ENCODE measurements at places on chromosomes 7 and 10.

DNA sequence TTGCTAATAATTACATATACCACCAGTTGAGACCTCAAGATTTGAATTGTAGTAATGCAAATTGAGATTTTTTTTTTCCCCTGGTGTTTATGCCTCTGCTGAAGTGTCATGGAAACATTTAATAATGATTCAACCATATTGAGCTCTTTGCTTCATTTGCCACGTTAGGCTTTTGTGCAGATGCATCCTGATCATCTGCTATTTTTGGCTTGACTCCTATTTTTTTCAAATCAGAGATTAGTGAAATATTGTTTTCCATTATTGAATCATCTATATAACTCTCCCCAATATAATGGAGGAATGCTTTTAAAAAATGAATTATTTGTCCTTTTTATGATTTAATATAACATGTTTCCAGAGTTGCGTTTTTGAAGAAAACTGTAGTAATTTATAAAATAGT lies 115.1 kb downstream of the SRI start:
- no peak for DNase-seq

GRCh38 chr10:132400547-132401151 lies 3.6 kb downstream of the PWWP2B start:
- no peak for DNase-seq

DNA sequence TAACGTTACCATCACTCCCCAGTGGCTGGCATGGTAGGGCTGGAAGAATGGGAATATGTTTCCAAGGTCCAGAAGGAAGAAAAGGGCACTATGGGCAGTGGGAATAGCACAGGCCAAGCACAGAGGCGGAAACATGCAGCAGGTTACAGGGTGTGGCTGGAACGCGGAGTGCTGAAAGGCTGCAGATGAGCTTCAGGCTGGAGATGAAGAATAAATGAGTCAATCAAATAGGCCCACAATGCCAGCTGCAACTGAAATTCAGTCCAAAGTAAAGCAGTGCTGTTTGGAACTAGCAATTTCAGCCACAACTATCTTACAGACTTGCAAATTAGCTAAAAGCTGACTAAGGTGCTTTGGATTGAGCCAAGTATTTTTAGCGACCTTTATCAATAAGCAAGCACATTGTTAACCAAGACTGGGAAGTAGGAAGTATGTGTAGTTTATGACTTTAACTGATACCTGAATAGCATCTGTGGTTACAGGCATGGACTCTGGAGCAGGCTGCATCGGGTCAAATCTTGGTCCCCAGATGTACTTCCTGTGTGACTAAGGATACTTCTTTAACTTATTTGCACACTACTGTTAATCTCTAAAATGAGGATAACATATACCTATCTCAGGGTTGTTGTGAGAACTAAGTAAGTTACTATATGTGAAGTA lies 77.5 kb upstream of the CTTNBP2 start:
- no peak for DNase-seq

- DNase-seq = no peak
These were observed 93.4 kb downstream of the POLL start for GRCh38 chr10:101494650-101495049.

GRCh38 chr7:64881461-64882287 lies 21.4 kb upstream of the ZNF273 start:
- DNase-seq = no peak

DNA sequence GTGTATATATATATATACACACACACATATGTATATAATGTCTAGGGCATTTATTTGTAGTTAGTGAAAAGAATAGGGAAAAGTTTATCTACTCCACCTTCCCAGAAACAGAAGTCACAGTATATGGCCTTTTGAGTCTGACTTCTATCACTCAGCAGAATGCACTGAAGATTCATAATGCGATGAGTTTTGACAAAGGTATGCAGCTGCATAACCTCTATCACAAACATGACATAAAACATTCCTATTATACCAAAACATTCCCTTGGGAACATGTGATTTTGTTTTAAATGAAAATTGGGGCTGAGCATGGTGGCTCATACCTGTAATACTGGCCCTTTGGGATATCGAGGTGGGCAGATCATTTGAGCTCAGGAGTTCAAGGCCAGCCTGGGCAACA lies 137.3 kb upstream of the EEPD1 start:
- DNase-seq = no peak

DNA sequence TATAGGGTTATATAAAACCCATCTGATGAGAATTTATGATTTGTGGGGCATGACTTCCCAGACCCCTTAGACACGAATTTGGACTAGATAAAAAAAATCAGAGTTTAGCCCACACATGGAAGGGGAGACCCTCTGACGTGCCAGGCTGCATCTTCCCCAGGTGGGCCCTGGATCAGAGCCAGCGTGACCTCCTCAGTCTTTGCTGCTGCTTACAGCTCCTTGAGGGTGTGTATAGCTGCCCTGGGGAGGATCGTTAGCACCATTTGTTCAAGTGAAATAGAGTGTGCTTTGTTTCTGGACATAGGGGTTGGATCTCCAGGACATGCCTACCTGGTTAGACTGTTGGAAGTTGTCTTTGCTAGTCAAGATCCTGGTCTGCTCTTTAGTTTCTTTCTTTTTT lies 54.2 kb downstream of the DOCK1 start:
- no peak for DNase-seq

- no peak for DNase-seq
These were observed 158.3 kb downstream of the TCF7L2 start for GRCh38 chr10:113108194-113108835.

- DNase-seq = no peak
These were observed 118.8 kb downstream of the CUX1 start for GRCh38 chr7:101936223-101936610.

DNA sequence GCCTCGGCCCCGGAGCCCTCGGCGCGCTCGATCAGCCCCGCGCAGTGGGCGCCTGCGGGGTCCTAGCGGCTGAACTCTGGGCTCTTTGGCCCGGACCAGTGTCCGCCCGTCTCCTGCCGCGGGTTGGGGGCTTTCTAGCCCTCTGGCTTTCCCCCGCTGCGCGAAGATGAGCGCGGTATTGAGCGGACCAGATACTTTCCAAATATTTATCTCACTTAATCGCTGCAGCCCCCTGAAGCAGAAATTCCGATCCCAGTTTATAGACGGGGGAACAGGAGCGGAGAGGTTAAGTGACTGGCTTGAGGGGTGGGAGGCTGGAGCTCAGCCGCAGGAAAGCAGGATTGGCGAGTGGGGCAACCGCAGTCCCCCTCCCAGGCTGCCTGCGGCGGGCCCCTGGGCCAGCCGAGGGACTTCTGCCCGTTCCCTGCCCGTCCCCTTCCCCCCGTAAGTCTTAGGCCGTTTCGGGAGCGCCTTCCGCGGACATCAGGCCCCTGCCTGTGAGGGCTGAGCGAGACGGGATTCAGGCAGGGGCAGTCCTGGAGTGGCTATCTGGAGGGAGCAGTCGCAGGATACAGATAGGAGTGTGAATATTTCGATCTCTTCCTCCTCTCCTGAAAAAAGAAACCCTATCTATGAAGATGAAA lies 565 bp downstream of the STRIP2 start:
- no peak for DNase-seq

DNA sequence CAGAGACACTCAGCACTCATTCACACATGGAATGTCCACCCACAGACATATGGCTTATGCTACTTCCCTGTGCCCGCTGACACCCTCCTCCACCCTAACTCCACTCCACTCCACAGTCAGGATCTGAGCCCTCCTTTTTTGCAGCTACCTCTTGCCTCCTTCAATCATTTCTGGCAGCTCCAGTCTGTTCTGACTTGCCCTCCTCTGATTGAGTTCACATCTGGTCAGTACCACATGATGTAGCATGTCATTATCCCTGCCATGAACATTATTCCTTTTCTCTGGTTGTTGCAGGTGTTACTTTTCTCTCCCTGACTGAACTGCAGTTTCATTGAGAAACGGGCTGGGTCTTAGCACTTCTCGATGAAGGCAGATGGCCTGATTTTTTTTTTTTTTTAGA lies 130.1 kb upstream of the EGR2 start:
- DNase-seq = no peak

DNA sequence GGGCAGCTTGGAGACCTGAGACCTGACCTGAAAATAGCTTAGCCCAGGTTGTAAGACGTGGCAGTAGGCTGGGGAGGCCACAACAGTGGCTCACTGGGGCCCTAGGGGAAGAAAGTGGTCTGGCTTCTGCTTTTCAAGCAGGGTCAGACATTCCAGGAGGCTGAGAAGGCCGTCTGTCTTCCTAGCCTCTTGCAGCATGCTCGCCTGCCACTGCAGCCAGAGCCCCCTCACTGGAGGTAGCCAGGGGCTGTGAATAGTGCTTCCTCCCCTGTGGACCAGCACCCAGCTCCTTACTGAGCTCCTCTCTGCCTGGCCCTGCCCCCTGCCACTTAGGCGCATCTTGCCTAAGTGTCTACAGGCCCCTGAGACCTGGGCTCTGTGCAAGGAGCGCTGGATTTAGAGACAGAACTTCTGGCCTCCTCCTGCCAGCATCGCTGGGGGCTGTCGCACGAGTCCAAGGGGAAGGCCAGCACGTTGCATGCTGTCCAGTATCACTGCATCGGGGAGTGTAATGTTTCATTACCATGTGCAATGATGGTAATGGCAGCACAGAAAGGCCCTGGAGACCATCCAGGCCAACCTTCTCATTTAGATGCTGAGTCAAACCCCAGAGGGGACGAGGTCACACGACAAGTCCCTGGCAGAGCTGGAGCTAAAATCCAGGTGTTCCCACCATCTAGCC lies 12.7 kb downstream of the ZMIZ1 start:
- DNase-seq = no peak

- no peak for DNase-seq
These were observed 65.0 kb downstream of the RAPGEF5 start for GRCh38 chr7:22291977-22292376.

GRCh38 chr7:77760809-77761453 lies 37.3 kb downstream of the TMEM60 start:
- no peak for DNase-seq

DNA sequence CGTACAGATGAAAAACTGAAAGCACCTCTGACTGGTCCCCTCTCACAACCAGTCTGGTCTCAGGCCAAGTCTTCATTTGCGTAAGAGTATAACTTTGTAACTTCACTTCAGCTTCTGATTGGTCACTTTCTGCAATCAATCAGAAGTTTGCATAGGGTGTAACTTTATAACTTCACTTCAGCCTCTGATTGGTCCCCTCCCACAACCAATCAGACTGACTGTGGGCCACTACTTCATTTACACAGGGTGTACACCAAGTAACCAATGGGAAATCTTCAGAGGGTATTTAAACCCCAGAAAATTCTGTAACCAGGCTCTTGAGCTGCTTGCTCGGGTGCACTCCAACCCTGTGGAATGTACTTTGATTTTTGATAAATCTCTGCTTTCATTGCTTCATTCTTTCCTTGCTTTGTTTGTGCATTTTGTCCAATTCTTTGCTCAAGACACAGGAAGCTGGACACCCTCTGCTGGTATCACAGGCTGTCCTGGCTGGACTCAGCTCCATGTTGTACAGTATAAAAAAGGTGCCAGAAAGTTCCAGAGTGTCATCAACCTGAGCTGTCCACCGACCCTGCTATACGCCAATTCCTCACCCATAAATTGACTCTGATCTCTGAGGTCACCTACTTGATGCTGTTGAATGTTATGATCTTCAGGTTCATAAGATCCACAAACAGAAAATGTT lies 74.5 kb downstream of the COBL start:
- no peak for DNase-seq

DNA sequence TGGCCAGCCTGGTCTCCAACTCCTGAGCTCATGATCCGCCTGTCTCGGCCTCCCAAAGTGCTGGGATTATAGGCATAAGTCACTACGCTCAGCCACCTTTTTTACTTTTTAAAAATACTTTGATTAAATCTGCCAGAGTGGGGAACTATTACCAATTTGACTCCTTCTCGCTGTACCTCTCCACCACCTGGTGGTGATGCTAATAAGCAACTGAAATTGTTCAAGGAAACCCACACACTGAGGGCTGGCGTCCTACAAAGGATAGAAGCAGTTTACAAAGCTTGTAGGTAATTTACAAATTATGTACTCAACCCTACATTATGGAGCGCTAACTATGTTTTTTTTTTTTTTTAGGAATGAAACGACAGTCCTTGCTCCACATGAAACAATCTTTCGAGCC lies 111.1 kb downstream of the CPED1 start:
- DNase-seq = no peak

DNA sequence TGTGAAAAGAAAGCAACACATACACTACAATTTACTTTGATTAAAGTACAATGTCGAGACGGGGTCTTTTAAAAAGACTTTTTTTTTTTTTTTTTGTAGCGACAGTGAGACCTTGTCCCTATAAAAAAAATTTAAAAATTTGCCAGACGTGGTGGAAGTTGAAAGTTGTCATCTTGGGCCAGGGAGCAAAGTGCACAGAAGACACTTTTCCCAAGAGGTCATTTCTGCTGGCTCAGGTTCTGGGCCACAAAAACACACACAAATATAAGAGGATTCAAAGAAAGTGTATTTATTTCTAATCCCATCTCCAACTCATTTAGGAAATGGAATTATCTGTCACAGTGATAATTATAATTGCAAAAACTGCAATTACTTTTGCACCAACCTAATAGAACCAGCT lies 24.7 kb downstream of the SLC26A3 start:
- no peak for DNase-seq

GRCh38 chr7:111029574-111030251 lies 61.2 kb upstream of the LRRN3 start:
- DNase-seq = no peak

DNA sequence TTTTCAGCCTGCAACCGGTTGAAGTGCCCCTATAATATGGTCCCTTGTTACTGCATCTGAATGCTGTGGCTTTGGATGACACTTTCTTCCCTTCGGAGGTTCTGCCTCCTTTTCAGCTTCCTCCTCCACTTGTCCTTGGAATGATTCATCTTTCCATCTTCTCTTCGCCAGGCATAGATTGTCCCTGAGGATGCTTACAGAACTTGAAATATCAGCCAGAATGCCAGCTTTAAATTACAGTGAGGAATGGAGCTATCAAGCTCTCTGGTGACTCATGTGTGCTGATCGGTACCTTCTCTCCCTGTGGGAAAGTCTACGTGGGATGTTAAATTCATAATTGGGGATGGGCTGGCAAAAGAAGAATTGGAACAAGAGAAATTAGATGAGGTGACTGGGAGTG lies 45.9 kb upstream of the PDK4 start:
- no peak for DNase-seq

GRCh38 chr10:96638120-96638519 lies 51.3 kb upstream of the TM9SF3 start:
- DNase-seq = no peak

DNA sequence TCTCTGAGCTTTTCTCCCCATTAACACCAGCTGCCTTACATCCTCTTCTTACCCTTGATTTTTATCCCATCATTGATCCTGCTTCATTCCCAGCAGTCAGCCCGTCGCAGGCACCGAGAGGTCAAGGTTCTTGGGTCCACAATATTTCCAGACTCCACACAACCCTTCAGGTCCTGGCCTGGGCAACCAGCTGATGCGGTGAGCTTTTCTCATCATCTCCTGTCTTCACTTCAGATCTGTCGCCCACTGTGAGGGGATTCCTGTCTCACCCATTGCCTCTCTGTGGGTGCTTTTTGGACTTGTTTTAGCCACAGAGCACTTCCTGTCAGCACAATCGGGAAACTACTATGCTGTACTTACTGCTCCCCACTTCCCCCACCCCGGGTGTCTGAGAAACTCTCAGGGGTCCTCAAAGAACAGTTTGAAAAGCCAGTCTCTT lies 8.4 kb upstream of the PVRIG start:
- DNase-seq = no peak

- DNase-seq = no peak
These were observed 84.1 kb upstream of the PRR15 start for GRCh38 chr7:29479301-29480200.

All from stimulated activated CD4-positive, alpha-beta T cell treated with anti-CD3 and anti-CD28 coated beads, Interleukin-15, amount 100 ng/mL, for 1 hour (primary cell).